CD4-positive, alpha-beta T cell treated with Interleukin-17A for 1 hour (primary cell): ENCODE measurements at places on chromosomes 16 and 17.

- no peak for DNase-seq
Observed at GRCh38 chr16:1786242-1787055, 3.7 kb downstream of the NUBP2 start.

DNA sequence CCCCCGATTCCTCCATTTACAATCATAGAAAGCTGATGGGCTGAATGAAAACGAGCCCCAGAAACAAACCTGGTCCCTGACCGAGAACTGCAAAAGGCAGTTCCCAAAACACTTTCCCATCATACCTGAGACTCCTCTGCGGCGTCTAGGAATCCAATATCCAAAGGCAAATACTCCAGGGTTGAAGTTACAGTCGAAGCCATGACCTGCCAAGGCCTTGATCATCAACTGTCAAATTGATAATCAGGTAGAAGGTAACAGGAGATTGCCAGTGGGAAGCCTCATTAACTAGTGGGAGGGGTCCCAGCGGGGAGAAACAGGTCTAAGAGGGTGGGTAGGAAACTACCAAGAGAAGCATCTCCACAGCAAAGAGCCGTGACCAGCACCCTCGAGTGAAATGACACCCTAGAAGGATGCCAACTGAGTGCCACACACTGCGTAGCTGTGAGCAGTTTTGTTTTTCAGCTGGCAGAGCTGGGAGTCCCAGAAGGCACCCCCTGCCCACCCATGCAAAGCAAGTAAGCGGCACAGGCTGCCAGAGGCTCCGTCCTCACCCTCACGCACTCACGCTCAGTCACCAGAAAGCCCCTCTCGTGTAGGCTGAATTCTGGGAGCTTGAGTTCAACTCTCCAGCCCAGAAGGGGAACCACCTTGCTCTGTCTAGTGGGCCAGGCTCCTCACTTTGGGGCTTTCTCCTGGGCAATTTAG is 146.1 kb downstream of the GAS7 start:
- no peak for DNase-seq

DNA sequence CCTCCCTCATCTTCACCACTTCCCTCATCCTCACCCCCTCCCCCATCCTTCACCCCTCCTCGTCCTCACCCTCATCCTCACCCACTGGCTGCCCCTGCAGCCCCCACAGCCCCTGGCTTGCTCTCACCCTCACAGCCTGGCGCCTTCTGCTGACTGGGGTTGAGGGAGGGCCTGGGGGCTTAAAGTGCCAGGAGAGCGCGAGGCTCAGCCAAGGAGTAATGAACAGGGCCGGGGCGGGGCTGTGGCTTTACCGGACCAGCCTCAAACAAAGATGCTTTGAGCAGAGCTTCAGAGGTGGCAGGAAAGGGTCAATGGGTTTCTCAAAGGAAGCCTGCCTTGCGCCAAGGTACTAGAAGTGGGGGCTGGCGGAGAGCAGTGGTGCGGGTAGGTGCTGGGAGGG is at the start of gene PRSS33:
TSS of gene PRSS33 (minus strand) at position 155 of the 400 bp plus-strand sequence. CDS start 1,013 bp downstream, outside the sequence.
- DNase-seq: no peak

DNA sequence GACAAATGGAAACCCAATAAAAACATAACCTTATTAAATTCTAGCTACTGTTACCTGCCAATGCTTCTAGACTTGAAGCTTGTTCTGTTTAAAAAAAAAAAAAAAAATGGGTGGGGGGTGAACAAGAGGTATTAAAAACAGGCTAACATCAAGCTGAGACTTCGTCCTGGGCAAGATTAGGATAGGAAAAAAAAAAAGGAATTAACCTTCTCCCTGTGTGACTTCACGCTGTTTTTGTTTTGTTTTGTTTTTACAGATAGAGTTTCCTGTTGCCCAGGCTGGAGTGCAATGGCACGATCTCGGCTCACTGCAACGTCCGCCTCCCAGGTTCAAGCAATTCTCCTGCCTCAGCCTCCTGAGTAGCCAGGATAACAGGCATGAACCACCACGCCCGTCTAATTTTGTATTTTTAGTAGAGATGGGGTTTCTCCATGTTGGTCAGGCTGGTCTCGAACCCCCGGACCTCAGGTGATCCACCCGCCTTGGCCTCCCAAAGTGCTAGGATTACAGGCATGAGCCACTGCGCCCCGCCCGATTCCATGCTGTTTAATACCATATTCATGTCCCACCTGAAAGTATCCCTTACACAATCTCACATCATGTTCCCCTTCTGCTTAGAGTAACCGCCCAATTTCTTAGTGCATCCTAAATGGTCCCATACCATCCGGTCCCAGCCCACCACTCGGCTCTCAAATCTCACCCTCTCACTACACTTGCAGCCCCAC is 2.2 kb downstream of the USP31 start:
- DNase-seq: no peak

GRCh38 chr17:59914274-59914854 is 21.4 kb downstream of the RPS6KB1 start:
- DNase-seq: peak; percentile 71

- DNase-seq: no peak
Observed at GRCh38 chr16:50679676-50680555, 1.2 kb downstream of the SNX20 start.

DNA sequence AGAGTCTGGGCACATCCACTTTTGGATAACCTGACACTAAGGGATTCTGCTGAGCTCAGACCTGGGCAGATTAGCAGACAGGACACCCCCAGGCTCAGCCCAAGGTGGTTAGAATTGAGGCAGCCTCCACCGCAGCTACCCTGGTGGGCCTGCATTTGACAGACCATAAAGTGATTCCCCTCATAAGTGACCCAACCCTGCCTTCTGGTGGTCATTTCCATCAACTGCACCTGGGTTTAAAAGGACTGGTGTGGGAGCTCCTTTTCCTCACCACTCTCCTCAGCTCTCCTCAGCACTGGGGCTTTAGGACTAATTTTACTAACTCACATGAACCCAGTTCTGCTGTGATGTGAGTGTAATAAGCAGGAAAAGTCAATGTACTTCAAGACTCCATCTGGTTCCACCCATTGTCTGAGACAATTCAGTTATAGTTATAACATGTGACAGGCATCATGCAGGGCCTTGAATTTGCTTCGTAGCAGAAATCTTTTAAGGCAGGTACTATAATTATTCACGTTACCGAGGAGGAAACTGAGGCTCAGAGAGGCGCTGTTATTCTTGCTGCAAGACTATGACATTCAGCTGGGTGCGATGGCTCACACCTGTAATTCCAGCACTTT is 42.5 kb downstream of the MYH3 start:
- DNase-seq: peak; percentile 19

- peak; percentile 34 for DNase-seq
Observed at GRCh38 chr16:70267516-70267915, 15.8 kb upstream of the EXOSC6 start.

GRCh38 chr17:8994319-8994718 is 27.0 kb upstream of the NTN1 start:
- DNase-seq: peak; percentile 50

DNA sequence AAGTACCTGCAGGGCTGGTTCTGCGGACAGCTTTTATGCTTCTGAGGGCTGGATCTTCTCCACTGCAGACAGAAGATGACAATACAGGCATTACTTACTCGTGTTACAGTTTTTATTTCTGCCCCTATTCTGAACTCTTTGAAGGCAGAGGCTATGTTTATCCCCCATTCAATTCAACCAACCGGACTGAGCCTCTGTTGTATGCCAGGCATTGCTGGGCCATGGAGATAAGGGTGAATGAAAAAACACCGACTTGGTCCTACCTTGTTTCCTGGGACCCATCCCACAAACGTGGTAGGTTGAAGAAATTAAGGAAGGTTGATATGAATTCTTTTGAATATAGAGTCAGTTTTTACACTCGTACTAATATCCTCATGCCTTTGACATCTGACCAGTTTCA is 10.0 kb upstream of the HP start:
- DNase-seq: no peak

DNA sequence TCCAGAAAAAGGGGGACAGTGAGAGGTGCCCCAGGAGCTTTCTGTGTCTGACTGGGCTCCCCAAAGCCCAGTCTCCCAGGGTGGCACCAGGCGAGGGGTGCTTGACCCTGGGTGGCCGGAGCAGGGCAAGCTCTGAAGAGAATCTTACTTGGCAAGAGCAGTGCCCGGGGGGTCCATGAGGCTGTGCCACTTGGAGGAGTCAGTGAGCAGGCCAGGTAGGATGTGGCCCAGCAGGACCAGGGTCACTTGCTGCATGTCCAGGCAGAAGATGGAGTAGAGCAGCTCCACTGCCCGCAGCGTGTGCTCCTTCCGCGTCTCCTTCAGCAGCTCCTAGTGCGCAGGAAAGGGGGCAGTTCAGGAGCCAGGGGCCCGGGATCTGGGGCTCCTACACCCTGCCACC is 7.3 kb downstream of the CSF3 start:
- DNase-seq: no peak

DNA sequence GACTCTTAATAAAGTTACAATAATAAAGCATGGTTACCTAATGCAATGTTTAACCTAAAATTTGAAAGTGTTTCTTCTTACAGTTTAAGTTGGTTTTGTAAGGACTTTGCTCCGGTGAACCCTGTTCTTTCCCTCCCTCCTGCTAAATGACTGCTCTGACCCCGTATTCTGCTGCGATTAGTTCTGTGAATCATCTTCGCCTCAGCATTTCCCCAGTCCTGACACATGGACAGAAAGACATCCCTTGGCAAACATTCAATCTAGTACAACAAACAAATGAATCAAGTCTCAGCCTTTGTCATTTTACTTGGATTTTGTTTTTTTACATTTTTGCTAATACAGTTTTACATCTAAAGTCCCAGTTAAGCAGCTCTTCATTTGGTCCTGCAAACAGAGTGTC is 15.4 kb downstream of the KCNJ2 start:
- DNase-seq: no peak

- DNase-seq: no peak
Observed at GRCh38 chr16:12547608-12547922, 256.1 kb downstream of the CPPED1 start.

GRCh38 chr16:24232936-24233335 is 23.2 kb upstream of the CACNG3 start:
- no peak for DNase-seq

DNA sequence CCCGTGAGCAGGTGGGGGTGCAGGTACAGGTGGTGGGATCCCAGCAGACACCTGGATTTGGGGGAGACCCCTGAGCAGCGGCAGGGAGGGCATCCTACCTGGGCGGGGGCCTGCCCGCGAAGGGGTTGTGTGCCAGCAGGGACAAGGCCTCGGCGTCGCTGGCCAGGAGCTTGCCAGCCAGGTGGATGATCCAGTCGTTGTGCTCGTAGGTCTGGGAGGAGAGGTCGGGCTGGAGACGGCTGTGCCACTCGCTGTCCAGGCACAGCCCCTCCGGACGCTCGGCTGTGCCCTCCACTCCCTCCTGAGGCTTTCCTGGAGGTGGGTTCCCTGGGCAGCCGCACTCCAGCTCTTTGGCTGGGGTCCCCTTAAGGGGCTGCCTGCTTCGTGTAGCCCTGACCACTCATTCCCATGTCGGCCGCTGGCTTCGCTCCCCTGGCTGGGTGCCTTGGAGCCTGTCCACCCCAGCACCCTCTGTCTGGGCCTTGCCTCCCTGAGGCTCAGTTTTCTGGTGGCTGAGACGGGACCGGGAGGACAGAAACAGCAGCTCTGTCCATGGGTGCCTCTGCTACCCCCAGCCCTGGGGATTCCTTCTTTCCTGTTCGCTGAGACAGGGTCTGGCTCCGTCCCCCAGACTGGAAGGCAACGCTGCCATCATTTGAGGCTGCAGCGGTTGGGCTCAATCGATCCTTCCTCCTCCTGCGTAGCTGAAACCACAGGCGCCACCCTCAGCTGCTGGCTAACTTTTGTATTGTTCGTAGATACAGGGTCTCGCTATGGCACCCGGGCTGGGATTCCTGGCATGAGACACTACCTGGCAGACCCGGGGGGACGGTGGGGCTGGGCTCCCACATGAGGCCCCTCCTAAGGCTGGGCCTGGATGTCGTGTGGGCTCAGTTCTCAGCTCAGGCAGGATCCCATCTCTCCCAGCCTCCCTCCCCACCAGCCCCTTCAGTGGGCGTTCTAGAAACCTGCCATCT is 68.6 kb upstream of the GNG13 start:
- no peak for DNase-seq

GRCh38 chr17:52079496-52079895 is 79.0 kb downstream of the CA10 start:
- DNase-seq: no peak

- DNase-seq: no peak
Observed at GRCh38 chr16:49015225-49015592, 266.4 kb downstream of the CBLN1 start.

- DNase-seq: no peak
Observed at GRCh38 chr16:67677712-67678111, 11.1 kb downstream of the C16orf86 start.

DNA sequence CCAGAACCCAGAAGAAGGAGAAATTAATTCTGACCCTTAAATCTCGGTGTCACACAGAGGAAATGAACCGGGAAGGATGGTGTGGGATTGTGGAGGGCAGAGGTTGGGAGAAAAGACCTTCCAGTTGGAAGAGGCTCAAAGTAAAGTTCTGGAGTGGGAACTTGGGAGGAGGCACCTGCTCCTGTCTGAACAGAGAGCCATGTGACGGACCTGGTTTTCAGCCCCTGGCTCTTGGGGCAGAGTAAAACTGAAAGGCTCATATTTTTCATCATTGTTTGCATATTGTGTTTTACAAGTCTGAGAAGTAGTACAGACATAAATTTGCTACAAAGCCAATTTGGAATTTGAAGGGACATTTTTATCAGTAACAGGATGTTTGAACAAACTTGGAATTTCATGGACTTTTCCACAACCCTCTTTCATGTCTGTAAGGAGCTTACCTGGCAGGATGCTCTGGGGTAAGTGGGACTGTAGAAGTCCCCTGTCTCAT is 24.4 kb upstream of the SEC14L1 start:
- no peak for DNase-seq

DNA sequence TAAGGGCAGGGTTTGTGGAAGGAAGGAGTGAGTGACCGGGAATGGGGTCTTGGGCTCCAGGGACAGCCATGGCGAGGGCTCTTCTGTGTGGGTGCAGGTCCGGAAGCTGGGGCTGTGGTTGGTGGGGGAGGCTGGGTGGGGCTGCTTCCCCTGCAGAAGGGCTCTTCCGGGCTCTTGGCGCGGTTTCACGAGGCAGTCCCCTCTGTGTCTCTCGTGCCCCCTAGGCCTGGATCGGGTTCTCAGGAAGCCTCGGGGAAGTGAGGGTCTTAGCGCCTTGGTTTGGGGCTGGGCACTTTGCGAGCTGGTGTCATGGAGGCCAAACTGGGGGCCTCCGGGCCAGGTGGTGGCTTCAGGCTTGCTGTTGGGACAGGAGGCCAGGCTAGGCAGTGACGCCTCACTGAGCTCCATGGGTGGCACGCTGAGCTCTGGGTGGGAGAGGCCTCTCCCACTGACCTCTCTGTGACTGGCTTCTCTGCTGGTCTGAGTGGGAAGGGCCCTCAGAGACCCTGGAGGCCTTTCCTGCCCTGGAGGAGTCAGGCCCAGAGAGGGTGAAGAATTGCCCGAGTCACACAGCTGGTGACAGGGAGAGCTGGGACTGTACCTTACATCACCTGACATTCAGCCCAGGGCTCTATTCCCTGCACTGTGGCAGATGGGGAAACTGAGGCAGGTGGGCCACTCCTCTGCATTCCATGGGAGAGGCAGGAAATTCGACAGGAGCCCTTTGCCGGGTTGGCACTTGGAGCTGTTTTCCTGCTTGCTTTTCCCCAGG is 8.2 kb downstream of the ADCY7 start:
- peak; percentile 59 for DNase-seq

GRCh38 chr17:29444589-29444988 is 54.4 kb downstream of the TAOK1 start:
- DNase-seq: no peak

GRCh38 chr17:42692489-42692888 is 10.2 kb downstream of the CNTNAP1 start:
- DNase-seq: no peak
